Natural killer cell treated with Interleukin-12 subunit alpha and Interleukin-12 subunit beta and Interleukin-15 and Interleukin-18, amount 100 ng/mL, for 72 hours (primary cell): ENCODE measurements at places on chromosomes 4 and X. TPM values are rescaled to one million over a fixed set of nuclear protein-coding genes. Genes with fewer than 3 reads are reported as not detected.

The CBR4 gene
- 9.2 TPM for total RNA-seq

The LRAT gene
- total RNA-seq, result not detected

- no peak for DNase-seq
These were observed 130.1 kb upstream of the TECRL start for GRCh38 chr4:64539234-64539849.

DNA sequence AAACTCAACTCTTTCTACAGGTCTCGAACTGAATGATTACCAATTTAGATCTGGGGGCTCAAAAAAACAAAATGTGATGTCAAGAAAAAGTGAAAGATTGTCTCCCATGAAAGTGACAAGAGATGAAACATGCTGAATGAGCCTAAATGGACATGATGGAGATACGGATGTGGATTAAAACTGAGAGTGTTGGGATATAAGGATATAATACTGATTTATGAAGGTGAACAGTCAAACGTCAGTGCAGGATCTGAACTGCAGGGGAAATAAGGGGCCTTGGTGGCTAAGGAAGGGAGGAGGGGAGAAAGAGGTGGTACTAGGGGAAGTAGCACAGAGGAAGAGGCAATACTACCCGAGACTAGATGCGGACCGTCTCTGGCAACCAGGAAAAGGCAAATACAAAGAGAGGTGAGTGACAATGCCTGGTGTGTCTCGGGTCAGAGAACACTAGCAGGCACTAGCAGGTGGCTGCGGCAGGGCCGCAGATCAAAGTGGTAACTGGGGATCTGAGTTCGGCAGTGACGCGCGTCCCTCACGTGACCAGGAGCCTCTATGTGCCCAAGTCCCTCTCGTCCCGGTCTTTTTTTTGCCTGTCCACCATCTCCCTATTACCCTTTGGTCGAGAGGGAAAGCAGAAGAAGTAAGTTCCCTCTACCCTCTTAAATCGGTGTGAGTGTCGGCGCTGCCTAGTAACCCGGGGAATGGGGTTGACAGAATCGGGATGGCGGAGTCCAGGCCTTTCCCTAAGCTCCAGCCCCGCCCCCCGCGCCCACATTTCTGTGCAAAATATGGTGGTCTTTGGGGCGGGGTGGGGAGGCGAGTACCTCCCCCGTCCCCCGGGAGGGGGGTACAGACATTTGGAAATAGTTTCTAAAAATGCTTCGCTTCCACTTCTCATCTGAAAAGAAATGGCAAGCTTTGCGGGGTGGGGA is at the start of gene TCEAL1:
Gene TCEAL1 (plus strand): TSS at position 590 of the 932 bp plus-strand sequence. CDS start 942 bp downstream, outside the sequence.
- DNase-seq, result no peak

- DNase-seq, result no peak
These were observed 10.3 kb upstream of the MAGEB16 start for GRCh38 chrX:35787867-35788266.

DNA sequence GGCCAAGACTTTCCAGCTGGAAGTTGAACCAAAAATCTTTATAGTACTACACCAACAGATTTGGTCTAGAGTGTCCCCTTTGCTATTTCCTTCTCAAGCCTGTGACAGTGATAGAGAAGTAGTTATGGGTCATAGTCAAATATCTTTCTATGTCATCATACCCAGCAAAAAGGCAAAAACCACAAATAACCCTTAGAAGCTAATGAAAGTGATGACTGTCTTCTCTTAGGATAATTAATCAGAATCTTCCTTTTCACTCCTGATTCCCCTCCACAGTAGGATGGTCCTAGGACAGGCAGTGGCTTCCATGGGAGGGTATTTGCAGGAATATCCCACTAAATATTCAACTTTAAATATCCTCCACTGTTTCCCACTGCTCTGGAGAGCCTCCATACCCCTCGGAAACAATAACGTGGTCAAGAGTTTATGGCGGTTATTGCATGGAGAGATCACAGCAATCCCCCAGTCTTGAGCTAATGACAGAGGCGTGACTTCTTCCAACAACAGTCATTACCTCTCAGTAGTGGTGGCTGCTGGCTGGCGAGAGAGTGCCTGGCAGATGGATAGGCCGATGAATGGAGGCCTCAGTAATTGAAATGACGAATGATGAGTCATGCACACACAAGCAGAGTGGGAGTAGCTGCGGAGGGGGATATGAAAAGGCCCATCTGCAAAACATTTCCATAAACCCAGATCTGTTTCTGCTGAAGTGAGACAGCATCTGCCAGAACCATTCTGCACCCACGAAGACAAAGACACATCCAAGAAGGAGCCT is 154.9 kb downstream of the STK32B start:
- DNase-seq, result no peak

The CC2D2A gene
- not detected for total RNA-seq

DNA sequence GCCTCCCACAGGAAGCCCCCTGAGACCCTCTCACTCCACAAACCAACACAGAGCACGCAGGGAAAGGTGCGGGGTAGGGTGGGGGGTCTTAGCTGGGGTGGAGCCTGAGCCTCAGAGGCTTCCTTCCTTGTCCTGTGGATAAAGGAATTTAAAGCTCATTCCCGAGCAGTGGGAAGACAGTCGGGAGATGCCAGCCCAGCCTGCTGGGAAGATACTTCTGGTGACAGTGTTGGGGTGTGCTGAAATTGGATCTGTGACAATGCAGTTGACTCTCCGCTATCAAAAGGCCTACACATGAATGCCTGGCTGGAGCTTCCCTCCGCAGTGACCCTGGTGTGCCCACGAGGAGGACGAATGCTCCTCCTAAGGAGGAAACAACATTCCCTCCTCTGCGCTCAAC is 45.5 kb downstream of the JAKMIP1 start:
- DNase-seq, result no peak

The NUDT11 gene
- total RNA-seq, result 1.1 TPM

The FAM156A gene
- 41.5 TPM for total RNA-seq

DNA sequence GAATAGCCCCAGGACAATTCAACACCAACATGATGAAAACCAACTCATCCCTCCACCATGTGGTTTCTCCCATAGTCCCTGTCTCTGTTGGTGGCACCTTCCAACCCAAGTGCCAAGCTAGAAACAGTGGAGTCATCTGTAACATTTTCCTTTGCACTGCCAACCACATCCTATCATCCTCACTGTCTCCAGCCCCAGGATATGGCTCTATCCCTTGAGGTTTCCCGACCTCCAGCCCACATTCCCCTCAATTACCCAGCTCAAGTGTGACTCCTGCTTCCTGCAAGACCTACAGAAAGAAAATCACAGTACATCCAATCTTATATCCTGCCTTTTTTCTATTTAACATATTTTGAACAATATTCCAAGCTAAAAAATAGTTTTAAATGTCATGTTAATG is 24.2 kb downstream of the PNMA6F start:
- peak; percentile 28 for DNase-seq

The SLIT2 gene
- total RNA-seq, result not detected

DNA sequence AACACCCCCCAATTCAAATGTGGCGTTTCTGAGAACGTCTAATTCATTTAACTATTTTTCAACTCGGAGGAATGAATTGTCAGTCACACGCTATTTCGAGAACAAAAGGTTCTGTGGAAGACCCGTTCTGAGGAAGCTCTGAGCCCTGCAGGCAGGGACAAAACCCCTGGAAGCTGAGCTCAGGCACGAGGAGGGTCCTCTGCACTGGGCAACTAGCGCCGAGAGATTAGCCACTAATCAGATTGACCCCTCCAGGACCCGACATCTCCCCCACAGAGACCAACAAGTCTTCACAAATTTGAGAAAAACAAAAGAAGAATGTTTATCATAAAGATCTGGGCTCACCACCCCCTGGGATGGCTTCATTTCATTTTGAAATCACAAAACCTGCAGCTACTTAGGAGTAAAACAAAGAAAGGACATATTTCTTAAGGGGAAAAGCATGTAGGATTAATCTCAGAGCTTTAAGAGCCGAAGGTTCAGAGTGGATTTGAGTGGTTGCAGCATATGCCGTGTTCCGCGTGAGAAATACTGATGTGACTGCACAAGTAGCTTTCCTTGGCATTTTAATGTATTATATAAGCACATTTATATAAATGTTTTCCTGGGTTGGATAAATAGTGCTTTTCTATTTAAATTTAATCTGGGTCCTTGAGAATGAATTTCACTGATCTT is 41.8 kb downstream of the ADRA2C start:
- no peak for DNase-seq

- DNase-seq, result no peak
These were observed 20.3 kb upstream of the DHX15 start for GRCh38 chr4:24604558-24605214.

The CSAG1 gene
- total RNA-seq, result not detected

DNA sequence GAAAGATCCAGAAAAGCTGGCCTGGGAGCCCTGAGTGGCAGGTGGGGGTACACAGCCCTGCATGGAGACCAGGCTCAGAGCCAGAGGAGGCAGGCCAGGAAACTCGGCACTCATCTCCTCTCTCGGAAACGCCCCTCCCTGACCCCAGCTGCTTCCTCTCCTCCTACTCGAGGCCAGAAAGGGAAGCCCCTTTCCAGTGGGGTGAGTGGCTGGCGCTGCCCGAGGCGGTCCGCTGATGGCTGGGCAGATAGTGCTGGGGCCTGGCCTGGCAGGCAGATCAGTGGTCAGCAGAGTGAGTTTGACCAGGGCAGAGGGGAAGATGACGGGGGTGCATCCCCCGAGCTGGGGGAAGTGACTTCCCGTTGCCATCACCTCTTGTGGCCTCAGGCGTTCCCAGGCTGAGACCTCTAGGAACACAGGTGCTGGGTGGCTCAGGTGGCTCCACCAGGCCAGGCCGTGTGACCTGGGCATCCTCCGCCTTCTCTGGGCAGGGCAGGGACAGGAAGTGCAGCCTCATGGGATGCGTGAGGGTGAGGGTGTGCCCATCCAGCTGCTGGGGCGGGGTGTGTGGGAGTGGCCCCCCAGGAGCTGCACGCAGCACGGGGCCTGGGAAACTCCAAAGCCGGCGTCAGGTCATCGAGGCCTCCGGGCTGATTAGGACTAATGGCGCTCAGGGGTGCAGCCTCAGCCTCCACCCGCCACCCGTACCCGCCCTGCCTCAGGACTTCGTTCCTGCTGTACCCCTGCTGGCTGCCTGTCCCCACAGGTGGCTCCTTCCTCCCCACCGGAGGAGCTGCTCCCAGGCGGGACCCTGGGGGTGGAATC is 5.7 kb downstream of the SH3BP2 start:
- DNase-seq, result peak; percentile 59

The NAT8L gene
- 0.05 TPM for total RNA-seq

The XK gene
- total RNA-seq, result 0.33 TPM

The TMEM184C gene
- 27.2 TPM for total RNA-seq

- no peak for DNase-seq
These were observed 223.1 kb upstream of the SLIT2 start for GRCh38 chr4:20028645-20029044.

The BTK gene
- 0.38 TPM for total RNA-seq

The USP17L26 gene
- not detected for total RNA-seq

- no peak for DNase-seq
These were observed 180.4 kb upstream of the FAT1 start for GRCh38 chr4:186904101-186904500.
